Ascending aorta (tissue), 2 donors: ENCODE measurements at places on chromosomes 4 and X.

- no peak for DNase-seq
- no peak overlapping the region for H3K27ac ChIP-seq
- no peaks in the 10 kb centered on the region for H3K4me1 ChIP-seq
- no peak overlapping the region for H3K4me3 ChIP-seq
- no peaks in the 10 kb centered on the region for H3K36me3 ChIP-seq
- H3K27me3 ChIP-seq: no peaks in the 10 kb centered on the region
Measured at GRCh38 chr4:175435381-175435783, 376.7 kb downstream of the GPM6A start.

GRCh38 chrX:37420185-37420584 lies 71.0 kb downstream of the PRRG1 start:
- no peak for DNase-seq
- H3K4me3 ChIP-seq: no peak overlapping the region
- H3K27ac ChIP-seq: no peak overlapping the region
- H3K4me1 ChIP-seq: no peaks in the 10 kb centered on the region

- H3K27me3 ChIP-seq: no peaks in the 10 kb centered on the region
- no peaks in the 10 kb centered on the region for H3K36me3 ChIP-seq
- no peak for DNase-seq
- no peaks in the 10 kb centered on the region for H3K4me1 ChIP-seq
- H3K4me3 ChIP-seq: no peak overlapping the region
- no peak overlapping the region for H3K27ac ChIP-seq
Measured at GRCh38 chr4:137608085-137608484, 75.8 kb upstream of the PCDH18 start.

GRCh38 chr4:55078987-55079386 lies 46.4 kb downstream of the KDR start:
- peak; percentile 65 for DNase-seq
- H3K4me3 ChIP-seq: no peak overlapping the region
- H3K36me3 ChIP-seq: no peaks in the 10 kb centered on the region
- no peak overlapping the region for H3K27ac ChIP-seq
- H3K4me1 ChIP-seq: no peaks in the 10 kb centered on the region

GRCh38 chrX:26442340-26442739 lies 226.4 kb downstream of the MAGEB5 start:
- no peak for DNase-seq
- no peaks in the 10 kb centered on the region for H3K36me3 ChIP-seq
- no peak overlapping the region for H3K4me3 ChIP-seq
- no peak overlapping the region for H3K27ac ChIP-seq
- no peaks in the 10 kb centered on the region for H3K4me1 ChIP-seq

DNA sequence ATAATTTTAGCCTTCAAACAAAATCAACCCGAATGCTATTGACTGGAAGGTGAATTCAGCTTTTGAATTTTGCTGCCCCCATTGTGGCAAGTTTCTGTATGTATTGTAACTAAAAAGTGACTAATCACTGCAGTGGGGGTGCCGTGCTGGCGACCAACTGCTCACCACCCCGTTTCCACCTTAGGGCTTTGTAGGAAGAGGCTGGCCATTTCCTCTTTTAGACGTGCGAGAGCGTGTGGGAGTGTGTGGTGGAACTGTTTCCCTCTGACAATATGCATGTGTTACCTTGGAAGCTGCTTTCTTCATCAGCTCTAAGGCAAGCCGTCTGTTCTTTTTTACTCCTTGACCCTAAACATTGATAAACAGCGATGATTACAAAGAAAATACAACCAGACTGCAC lies 78.8 kb downstream of the SEL1L3 start:
- no peaks in the 10 kb centered on the region for H3K4me1 ChIP-seq
- H3K36me3 ChIP-seq: no peaks in the 10 kb centered on the region
- H3K27ac ChIP-seq: no peak overlapping the region
- no peak for DNase-seq
- H3K27me3 ChIP-seq: no peaks in the 10 kb centered on the region
- no peak overlapping the region for H3K4me3 ChIP-seq

- no peaks in the 10 kb centered on the region for H3K27me3 ChIP-seq
- peaks cover 31% of the 10 kb centered on the region for H3K36me3 ChIP-seq
- no peak for DNase-seq
- H3K27ac ChIP-seq: no peak overlapping the region
- peaks cover 12% of the 10 kb centered on the region for H3K4me1 ChIP-seq
- H3K4me3 ChIP-seq: no peak overlapping the region
Measured at GRCh38 chrX:136210806-136211205, 40.4 kb downstream of the MAP7D3 start.

DNA sequence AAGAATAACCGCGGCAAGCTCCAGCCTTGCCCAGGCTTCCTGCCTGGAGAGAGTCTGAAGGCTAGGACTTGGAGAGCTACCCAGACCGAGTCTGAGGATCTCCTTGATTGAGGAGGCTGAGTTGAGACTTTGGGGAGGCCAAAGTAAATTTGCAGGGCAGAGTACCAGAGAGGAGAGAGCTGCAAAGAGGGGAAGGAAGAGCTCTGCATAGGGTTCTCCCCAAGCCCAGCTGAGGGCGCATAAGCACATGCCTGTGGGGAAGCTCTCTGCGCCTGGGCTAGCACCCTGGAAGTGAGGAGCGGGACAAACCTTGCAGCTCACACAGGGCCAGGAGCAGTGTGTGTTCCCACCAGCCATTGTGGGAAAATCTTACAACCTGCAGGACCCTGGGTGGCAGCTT lies 56.1 kb downstream of the FAM193A start:
- no peak for DNase-seq
- H3K36me3 ChIP-seq: no peaks in the 10 kb centered on the region
- no peaks in the 10 kb centered on the region for H3K27me3 ChIP-seq
- H3K27ac ChIP-seq: no peak overlapping the region
- peaks cover 29% of the 10 kb centered on the region for H3K4me1 ChIP-seq

GRCh38 chr4:159264057-159264456 lies 161.2 kb downstream of the RAPGEF2 start:
- peaks cover 6% of the 10 kb centered on the region for H3K4me1 ChIP-seq
- no peak for DNase-seq
- H3K27me3 ChIP-seq: no peaks in the 10 kb centered on the region
- H3K4me3 ChIP-seq: no peak overlapping the region

DNA sequence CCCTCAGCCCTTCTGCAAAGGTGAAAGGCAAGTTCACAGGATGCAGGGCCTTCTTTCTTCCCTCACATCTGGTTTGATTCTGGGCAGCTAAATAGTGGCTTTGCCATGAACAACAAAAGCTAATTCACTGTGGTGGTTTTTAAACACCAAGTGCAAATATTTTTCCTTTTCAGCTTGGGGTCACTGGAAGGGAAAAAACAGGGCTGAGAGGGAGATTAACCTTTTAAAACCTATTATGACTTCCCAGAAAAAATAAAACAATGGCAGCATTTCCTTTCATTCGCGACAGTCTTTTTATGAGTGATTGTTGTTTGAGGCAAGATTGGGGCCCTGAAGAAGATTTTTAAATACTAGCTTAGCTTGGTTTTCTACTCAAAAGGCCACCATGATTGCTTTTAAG lies 103.7 kb upstream of the SCML1 start:
- no peak for DNase-seq
- H3K36me3 ChIP-seq: no peaks in the 10 kb centered on the region
- peaks cover 7% of the 10 kb centered on the region for H3K4me1 ChIP-seq
- no peaks in the 10 kb centered on the region for H3K27me3 ChIP-seq
- H3K27ac ChIP-seq: peak overlapping the region; percentile 69

GRCh38 chrX:9688833-9689232 lies 76.8 kb downstream of the GPR143 start:
- H3K4me3 ChIP-seq: no peak overlapping the region
- DNase-seq: no peak
- no peak overlapping the region for H3K27ac ChIP-seq

GRCh38 chrX:2457289-2458133 lies 43.3 kb downstream of the DHRSX start:
- no peak for DNase-seq
- H3K36me3 ChIP-seq: no peaks in the 10 kb centered on the region
- no peaks in the 10 kb centered on the region for H3K27me3 ChIP-seq
- H3K27ac ChIP-seq: no peak overlapping the region

DNA sequence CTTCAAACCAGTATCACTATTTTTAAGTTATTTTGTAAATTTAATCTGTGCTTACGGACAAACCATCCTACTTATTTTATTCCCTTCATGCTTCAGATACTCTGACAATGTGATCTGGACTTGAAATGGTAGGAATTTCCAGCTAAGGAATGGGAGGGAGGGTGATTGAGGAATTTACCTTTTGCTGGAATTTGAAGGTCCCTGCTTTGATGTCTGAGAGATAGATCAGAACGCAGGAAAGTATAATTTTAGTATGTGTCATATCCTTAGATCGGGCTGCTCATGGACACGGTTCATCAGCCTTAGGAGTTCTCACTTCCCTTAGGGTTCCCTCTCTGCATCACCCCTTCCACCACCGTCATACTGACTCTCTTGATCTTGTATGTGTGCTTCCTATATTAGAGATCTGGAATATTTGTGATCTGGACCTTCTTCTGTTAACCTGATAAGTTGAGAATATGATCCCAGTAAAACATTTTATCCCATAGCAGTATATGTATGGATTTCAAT lies 16.8 kb downstream of the OCRL start:
- H3K36me3 ChIP-seq: peaks cover 20% of the 10 kb centered on the region
- no peaks in the 10 kb centered on the region for H3K4me1 ChIP-seq
- no peaks in the 10 kb centered on the region for H3K27me3 ChIP-seq

GRCh38 chr4:126859314-126859713 lies 773.4 kb upstream of the INTU start:
- H3K4me1 ChIP-seq: no peaks in the 10 kb centered on the region
- H3K27ac ChIP-seq: no peak overlapping the region
- no peaks in the 10 kb centered on the region for H3K36me3 ChIP-seq
- no peak overlapping the region for H3K4me3 ChIP-seq
- DNase-seq: no peak

GRCh38 chr4:136750897-136751296 lies 781.4 kb downstream of the PCDH18 start:
- no peak overlapping the region for H3K27ac ChIP-seq
- H3K4me1 ChIP-seq: no peaks in the 10 kb centered on the region
- no peak overlapping the region for H3K4me3 ChIP-seq
- H3K36me3 ChIP-seq: no peaks in the 10 kb centered on the region
- no peak for DNase-seq

DNA sequence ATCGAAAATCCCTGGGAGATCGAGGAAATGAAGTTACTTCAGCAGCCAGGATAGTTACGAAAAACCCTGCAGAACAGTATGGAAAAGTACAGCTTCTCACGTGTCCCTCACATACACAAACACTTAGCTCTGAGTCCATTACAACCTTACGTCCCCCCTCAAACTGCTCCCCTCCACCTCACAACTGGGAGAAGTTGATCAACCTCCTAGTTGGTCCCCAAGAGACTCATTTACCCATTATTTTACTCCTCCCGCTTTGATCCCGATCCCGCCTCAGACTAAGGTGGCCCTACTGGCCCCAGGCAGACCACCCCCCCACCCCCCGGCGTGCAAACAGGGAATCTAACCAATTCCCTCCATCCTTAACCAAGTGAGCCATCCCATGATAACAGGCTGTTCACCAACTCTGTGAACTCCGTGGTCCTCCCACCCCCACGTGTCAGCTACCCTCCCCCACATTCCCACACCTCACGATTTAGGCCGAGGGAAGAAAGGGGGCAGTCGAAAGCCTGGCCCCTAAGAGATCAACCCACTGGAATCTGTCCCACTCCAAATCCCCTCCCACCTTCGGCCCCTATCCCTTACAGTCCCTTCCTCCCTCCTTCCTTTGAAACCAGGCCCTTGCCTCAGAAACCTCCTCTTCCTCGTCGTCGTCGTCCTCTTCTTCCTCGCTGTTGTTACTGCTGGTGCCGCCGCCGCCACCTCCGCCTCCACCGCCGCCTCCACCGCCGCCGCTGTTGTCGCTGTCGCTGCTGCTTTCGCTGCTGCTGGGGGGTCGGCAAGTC lies 755 bp downstream of the ANKRD17 start:
- no peaks in the 10 kb centered on the region for H3K36me3 ChIP-seq
- H3K4me3 ChIP-seq: peak overlapping the region; percentile 86
- peaks cover 4% of the 10 kb centered on the region for H3K4me1 ChIP-seq
- no peak for DNase-seq
- peak overlapping the region; percentile 92 for H3K27ac ChIP-seq

- no peaks in the 10 kb centered on the region for H3K27me3 ChIP-seq
- H3K4me1 ChIP-seq: peaks cover 17% of the 10 kb centered on the region
- peak within 1 kb of the TSS; percentile 92 for H3K27ac ChIP-seq
- DNase-seq: peak; percentile 85
- no peaks in the 10 kb centered on the region for H3K36me3 ChIP-seq
Measured at GRCh38 chr4:113979148-113979904, at the start of gene ARSJ. Gene ARSJ, minus strand, starts transcription at chr4:113979647. Its CDS starts 813 bp downstream, at chr4:113978834.
